ENCODE measurements at places on chromosomes 13 and 19.

DNA sequence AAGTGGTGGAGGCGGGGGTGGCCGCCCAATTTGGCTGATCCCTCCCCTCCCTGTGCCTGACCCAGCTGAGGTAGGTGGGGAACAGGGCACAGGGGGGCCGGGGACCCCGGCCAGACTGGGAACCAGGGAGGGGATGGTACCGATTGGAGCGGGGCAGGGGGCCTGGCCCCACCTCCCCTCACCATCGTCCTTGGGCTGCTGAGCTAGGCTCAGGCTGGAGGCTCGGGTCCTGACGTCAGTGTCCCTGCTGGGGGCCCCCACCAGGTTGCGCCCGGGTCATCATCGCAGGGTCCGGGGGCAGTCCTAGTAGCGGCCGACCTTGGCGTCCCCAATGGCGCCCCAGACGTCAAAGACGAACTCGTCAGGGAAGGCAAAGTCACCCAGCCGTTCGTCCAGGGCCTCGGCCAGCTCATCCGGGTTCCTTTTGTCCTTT is 3.0 kb upstream of the PTGER1 start:
- no peak for DNase-seq

GRCh38 chr19:5125797-5126497 is 157.0 kb downstream of the KDM4B start:
- no peak for DNase-seq

DNA sequence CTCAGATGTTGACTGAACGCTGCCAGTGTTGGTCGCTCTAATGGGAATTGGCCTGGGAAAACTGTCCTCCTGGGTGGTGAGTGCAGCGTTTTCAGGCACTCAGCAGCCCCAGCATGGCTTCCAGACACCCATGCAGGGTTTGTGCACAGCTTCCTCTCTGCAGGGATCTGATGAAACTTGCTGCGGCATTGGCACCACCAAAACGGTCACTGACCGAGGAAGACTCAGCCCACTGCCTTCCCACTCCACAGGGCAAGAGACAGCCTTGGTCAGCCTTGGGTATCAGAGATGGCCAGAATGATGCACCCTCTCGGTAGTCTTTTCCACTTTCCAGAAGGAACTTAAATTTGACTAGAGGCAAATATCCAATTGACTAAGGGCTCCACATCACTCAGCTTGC is 398.9 kb downstream of the IRS2 start:
- DNase-seq = no peak

DNA sequence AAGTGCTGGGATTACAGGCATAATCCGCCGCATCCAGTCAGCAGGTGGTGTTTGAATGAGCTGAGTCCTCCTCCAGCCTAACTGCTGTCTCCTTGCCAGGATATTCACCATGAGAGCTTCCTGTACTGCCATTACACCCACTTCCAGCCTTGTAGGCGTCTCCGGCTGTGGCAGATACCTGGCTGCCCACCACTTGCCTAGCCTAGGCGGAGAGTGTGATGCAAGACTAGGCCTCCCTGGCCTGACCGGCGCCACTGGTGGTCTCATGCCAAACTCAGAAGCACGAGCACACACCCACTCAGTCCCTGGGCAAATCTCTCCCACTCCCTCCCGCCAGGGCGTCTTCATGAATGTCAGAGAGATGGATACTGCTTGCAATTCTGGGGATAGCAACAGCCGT is 16.6 kb downstream of the IL12RB1 start:
- DNase-seq = no peak

GRCh38 chr13:50855681-50856080 is 12.2 kb upstream of the DLEU7 start:
- DNase-seq = no peak

- no peak for DNase-seq
These were observed 1.6 kb upstream of the FCGBP start for GRCh38 chr19:39936020-39936419.

DNA sequence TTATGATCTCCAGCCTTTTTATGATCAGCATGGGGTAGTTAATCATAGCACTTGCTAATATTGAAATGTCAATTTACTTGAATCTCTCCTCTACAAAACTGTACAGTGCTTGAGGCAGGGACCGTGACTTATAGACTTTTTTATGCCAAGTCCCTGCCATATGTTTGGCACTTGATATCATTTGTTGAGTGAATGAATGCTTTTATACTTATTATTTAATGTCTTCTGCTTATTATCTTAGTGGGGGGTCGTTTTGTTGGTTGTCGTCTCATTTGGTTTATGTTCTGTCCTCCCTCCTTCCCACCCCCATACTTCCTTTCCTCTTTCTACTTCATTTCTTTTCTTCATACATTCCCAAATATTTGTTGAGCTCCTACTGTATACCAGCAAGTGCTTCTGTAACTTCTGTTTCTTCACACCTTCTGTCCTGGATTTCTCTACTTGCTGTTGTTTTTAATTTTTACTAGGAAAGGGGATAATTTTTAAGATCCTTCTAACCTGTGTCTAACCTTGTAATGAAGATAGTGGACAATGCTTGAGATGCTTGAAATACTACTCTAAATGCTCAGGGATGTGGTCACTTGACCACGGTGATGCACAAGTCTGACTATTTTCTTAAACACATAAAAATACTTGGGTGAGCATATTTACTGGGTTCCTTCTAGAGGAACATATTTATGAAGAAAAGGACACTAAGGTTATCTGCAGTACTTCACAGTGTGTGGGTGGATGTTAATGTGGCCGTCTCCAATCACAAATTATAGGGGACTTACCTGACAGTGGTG is 223.8 kb downstream of the TDRD3 start:
- DNase-seq = no peak

DNA sequence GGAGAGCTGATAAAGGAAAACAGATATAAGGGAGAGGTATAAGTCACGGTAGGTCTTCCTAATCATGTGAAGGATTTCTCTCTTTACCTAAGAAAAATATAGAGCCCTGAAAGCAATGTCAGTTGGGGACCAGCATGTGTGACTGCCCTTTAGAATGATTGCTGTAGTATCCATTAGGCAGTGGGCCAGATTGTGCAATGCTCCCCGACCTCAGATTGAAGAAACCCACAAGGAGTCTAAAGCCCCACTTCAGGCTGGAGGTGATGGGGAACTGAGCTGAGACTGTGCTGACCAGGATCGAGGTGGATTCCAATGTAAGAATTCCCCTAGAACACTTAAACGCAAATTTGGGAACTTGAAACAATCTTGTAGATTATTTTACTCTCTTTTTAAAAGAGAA is 614.4 kb downstream of the LIG4 start:
- no peak for DNase-seq

DNA sequence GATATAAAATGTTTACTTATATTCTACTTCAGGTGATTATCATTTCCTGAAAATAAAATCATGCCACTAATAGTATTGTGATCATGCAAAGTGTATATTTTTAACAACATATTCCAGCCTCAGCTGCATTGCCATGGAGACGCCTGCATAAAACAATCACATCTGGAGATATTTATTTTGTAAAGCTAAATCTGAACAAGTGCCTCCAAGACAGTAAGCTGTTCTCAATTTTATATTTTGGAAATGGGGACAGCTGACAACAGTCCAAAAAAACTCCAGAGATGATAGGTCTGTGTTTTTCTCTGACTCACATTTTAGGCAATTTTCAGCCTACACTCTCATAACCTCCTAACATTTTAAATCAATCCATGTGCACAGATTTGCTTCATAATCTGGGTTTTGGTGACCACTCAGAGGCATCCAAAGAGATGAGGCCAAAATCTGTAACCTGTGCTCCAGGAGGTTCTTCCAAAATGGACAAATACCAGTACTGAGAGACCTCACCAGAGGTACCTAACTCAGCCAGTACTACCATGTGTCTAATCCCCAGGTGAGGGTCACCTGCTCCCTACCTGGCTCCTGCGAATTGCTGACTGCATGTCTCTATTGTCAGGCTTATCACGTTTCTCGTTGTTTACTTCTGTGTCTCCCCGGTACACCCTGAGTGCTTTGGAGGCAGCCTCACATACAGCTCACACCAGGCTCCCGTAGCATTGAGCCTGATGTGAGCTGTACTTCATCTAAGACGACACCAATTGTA is 62.7 kb downstream of the COL4A1 start:
- DNase-seq = no peak

DNA sequence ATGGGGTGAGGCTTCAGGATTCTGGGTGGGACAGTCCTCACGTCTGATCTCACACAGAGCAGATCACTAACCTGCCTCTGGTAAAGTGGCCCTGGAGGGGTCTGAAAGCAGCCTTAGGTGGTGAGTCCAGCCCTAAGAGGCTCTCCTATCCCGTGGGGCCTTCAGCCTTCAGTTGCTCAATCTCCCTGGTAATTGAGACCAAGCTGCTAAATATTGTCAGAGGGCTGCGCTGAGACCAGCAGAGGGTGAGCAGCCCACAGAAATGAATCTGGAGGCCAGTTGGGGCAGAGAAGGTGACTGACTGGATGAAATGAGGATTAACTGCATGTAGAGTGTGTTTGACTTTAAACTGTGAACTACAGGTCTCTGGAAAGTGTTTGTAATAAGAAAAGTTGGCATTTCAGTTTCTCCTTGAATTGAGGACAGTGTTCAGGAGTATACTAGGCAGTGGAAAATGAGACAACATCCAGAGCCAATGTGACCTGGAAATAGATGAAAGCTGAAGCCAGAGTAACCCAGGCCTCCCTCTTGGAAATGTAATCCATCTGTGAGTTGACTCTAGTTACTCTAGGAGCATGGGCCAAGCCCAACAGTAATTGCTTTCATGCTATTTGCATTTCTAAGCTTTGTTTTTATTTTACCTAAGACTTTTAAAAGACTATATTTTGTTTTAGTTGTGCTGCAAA is 14.3 kb upstream of the HSPH1 start:
- DNase-seq = no peak

- DNase-seq = no peak
These were observed 389.9 kb downstream of the RFC3 start for GRCh38 chr13:34207872-34208271.

DNA sequence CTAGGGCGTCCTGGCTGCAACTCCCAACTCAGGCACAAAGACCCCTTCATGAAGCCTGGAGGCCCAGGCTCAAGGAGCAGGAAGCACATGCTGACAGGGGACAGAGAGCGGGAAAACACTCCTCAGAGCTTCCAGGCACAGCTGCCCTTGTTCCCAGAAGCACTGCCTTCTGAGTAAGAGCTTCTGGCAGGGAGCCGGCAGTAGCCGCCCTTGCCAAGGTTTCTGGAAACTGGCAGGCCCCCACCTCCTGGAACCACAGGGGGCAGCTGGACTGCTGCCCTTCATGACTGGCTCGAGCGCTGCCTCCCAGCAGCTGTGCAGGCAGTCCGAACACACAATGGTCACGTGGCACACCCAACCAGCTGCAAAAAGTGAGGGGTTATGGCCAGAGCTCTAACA is 33.6 kb upstream of the EPHX3 start:
- DNase-seq = no peak

DNA sequence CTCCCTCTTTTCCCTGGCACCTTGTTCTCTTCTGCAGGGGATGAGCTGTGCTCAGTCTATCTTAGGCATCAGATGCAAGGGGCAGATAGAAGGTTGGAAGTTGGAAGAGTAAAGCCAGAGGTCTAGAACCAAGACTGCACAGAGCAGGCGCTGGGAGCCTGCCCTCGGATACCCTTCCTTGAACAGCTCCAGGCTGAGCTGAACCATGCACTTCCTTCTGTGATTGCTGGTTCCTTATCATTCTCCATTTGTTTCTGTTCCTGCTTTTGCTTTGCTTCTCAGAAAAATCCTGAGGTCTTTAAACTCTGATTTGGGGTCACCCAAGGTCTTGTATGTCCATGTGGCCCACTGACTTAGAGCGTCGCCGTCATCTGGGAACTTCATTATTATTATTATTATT is 36.3 kb downstream of the ARHGEF18 start:
- no peak for DNase-seq

GRCh38 chr19:2036424-2036823 is 14.6 kb downstream of the MKNK2 start:
- no peak for DNase-seq

- no peak for DNase-seq
These were observed 67.8 kb upstream of the ZDHHC20 start for GRCh38 chr13:21526707-21527540.

GRCh38 chr19:42367929-42368328 is 22.2 kb downstream of the CNFN start:
- no peak for DNase-seq

DNA sequence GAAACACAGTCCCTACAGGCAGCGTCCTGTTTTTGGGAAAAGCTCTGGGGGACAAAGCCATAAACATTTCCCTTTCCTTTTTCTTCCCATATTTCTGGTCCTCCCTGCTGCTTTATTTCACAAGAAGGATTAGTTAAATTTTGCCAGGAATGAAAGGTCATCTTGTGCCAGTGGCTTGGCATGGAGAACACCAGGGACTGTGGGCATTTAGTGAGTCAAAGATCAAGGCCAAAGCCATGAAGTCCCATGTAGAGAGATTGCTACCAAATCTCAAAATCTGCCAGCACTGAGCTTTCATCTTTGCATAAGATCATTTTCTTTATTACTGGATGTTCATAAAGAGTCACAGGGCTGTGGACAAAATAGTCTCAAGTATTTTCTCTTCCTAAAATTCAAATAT is 29.1 kb upstream of the SLC46A3 start:
- no peak for DNase-seq

DNA sequence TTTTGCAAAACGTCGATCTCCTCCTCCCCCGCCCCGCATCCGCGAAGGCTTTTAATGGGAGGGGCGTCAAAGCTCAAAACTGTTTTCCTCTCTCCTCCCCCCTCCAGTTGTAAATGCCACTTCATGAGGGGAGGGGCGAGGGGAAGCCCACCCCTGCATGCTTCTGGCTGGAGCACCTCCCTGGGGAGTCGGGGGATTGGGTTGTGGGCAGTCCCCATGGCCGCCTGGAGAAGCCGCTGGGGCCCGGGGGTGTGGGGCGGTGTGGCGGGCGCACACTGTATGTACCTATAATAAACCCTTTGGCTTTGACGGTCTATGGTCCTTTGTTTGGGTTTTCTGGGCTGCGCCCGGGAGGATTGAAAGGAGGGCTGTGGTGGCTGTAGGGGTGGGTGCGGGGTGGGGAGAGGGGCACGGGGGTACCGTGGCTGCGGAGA is 505 bp upstream of the SHKBP1 start:
- DNase-seq = no peak

DNA sequence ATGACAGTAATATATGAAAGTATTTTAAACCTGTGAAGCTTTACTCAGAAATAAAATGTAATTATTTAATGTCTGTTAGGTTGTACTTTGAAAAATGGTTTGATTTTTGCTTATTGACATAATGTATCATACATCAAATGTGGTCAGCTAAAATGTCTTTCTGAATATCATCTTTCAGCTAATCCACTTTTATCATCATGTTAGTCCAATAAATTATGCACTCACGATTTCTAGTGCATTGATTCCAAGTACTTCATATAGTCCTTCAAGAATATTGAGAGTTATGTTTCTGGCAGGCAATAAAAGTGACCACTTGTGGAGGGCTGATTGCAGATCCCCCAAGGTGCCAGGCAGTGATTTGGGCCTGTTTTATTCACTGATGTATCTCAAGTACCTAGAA is 1204.1 kb downstream of the OLFM4 start:
- DNase-seq = no peak

- no peak for DNase-seq
These were observed 14.9 kb upstream of the GRTP1 start for GRCh38 chr13:113378825-113379224.

- no peak for DNase-seq
These were observed 141.1 kb downstream of the TNFRSF19 start for GRCh38 chr13:23711355-23711754.

- DNase-seq = peak; percentile 77
These were observed 9.4 kb downstream of the HRC start for GRCh38 chr19:49145573-49146407.

Measured in stimulated activated CD8-positive, alpha-beta memory T cell treated with anti-CD3 and anti-CD28 coated beads, Interleukin-15, amount 100 ng/mL, for 24 hours (primary cell).